Esophagus muscularis mucosa (tissue), 4 donors: ENCODE measurements at places on chromosomes 4 and X. TPM values are rescaled to one million over a fixed set of nuclear protein-coding genes. Genes with fewer than 3 reads are reported as not detected.

DNA sequence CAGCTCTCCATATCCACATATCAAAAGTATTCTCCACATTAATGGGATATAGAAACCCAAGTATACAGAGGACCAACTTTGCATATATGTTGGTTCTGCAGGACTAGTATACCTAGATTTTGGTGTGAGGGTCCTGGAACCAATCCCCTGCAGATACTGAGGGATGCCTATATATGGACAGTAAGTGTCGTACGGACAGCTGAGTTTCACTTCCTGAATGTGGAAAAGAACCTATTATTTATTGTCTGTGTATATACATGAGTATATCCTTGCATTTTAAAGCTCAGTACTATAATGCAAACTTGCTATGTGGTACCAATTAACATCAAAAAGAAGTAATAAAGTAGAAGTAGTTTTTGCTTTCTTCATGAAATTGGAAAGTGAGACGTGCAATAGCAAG lies 101.9 kb downstream of the FBXW7 start:
- DNase-seq = no peak

GRCh38 chr4:8050555-8051206 lies 107.9 kb downstream of the ABLIM2 start:
- no peak for DNase-seq

Gene MAGED2
- total RNA-seq = 132 TPM

- no peak for DNase-seq
These were observed 300.7 kb downstream of the NR3C2 start for GRCh38 chr4:148141501-148141900.

GRCh38 chr4:88573276-88573980 lies 18.9 kb upstream of the HERC3 start:
- DNase-seq = no peak

Gene ANKRD50
- total RNA-seq = 13.4 TPM

DNA sequence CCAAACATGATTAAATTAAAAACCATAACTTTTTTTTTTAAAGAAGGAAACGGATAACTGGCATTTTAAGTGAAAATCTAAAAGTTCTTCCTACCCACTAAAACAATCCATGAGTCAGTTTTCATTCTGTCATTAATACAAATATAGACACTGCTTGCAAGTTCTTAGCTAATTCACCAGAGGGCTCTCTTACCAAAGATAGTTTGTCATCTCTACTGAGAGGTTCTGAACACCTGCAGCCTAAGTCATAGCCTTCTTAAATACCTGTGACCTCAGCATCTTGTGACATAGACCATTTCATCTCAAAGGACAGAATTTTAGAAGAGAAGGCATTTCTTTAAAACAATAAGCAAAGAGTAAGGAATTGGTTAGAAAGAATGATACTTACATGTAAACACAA lies 65.3 kb upstream of the FAM120C start:
- no peak for DNase-seq

DNA sequence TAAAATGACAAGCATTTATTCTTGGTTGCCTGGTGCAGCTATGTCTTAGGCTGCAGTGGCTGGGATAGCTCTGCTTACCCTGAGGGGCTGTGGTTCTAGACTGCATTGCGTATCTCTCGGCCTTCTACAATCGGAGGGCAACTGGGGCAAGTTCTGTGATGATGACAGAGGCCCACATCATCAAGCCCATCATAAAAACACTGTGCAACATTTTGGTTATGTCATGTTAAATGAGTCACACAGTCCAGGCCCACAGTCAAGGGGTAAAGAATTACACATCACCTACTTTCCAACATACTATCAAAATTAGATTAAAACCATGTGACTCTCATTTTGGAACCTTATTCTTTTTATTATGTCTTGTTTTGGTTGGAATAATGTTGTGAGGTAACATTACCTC lies 120.2 kb upstream of the GUCY1A1 start:
- DNase-seq = no peak

Gene DACH2
- not detected for total RNA-seq

Gene RAB41
- not detected for total RNA-seq

Gene GAB3
- 5.4 TPM for total RNA-seq

Gene NAAA
- 20.7 TPM for total RNA-seq
